ENCODE measurements at places on chromosomes 5 and 9.

DNA sequence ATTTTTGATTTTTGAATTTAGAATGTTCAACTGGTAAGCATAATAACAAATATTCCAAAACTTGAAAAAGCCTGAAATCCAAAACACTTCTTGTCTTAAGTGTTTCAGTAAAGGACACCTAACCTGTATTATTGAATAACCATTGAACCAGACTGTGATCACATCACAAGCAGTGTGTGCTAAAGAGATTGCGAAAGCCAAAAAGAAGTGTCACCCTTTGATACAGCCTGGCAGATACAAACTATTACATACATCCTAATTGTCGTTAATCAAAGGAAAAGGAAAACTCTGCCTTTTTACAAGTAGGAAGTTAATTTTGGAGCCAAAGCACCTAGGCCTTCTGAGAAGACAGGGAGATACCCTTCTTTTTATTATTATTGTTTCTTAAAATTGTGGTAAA, 8.4 kb upstream of the FAM120AOS start:
- no peak for DNase-seq

DNA sequence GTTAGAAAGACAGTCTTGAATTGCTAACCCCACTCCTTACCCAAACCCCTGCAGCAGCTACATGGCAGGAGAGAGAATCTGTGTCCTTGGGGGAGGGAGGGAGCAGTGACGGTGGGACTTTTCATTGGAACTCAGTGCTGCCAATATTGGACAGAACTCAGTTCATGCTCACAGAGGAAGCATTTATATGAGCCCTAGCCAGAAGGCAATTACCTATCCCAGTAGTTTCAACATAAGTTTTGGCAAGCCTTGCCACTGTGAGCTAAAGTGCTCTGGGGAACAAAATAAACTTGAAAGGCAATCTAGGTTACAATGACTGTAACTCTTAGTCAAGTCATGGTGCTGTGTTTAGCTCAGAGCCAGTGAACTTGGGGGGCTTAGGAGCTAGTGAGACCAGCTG, 1013.4 kb upstream of the COX7C start:
- no peak for DNase-seq

DNA sequence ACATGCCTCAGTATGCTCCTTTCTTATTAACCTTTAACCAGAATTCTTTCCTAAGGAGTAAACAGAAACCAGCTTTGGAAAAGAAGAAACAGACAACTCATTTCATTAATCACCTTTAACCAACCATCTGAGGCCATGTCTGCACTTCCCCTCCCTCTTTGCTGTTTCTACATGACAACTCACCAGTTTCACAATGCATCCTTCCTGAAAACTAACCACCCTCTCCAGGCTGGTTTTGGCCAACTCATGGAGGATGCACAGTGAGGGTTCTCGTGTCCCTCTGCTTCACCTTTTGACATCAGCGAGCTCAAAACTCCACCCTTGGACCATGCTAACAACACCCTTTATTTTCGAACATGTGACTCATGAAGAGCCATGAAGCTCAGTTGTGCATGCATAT, 244.1 kb downstream of the ELAVL2 start:
- DNase-seq = no peak

DNA sequence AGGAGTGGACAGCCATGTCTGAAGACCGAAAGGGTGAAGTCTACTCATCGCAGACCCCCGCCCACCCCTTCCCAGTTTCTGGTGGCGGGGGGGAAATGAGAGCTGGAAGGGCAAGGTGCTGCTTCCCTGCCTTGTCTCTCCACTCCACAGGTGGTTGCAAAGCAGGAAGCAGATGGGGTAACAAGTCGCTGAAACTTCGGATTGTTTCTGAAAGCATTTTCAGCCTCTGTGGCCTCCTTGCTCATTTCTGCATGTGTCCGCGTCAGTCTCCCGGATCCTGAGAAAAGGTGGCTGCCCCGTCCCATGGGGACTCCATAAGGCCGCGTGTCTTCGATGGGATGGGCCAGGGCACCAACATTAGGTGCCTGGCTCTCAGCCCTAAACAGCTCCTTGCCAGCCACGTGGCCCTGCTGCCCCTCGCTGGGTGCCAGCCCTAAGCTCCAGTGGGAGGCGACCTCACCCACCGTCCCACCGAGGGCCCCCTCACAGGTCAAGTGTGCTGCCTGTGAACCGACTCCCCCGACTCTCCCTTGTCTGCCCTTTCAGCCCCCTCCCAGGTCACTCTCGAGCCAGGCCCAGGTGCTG, 971 bp downstream of the PHYKPL start:
- DNase-seq = no peak

DNA sequence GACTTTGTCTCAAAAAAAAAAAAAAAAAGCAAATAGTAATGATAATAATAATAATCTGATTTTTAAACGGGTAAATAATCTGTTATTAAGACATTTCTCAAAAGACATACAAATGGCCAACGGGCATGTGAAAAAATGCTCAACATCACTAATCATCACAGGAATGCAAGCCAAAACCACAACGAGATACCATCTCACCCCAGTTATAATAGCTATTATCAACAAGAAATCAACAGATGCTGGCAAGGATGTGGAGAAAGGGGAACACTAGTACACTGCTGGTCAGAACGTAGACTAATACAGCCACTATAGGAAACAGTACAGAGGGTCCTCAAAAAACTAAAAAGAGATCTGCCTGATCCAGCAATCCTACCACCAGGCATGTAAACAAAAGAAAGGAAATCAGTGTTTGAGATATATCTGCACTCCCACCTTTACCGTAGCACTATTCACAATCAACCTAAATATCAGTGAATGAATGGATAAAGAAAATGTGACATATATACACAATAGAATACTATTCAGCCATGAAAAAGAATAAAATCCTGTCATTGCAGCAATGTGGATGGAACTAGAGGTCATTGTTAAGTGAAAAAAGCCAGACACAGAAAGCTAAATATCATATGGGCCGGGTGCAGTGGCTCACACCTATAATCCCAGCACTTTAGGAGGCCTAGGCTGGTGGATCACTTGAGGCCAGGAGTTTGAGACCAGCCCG, 24.9 kb downstream of the VAV2 start:
- DNase-seq = no peak

- DNase-seq = no peak
Measured at GRCh38 chr9:33813712-33814641, 3.0 kb upstream of the UBE2R2 start.

Measured in stimulated activated CD4-positive, alpha-beta T cell treated with anti-CD3 and anti-CD28 coated beads, Interleukin-12 subunit alpha, Interleukin-12 subunit beta, amount 100 ng/mL, for 48 hours (primary cell).